ENCODE measurements at places on chromosomes 12 and 14. TPM values are rescaled to one million over a fixed set of nuclear protein-coding genes. Genes with fewer than 3 reads are reported as not detected.

The SERPINA12 gene
- total RNA-seq = not detected

The MAPKAPK5 gene
- total RNA-seq = 60.8 TPM

DNA sequence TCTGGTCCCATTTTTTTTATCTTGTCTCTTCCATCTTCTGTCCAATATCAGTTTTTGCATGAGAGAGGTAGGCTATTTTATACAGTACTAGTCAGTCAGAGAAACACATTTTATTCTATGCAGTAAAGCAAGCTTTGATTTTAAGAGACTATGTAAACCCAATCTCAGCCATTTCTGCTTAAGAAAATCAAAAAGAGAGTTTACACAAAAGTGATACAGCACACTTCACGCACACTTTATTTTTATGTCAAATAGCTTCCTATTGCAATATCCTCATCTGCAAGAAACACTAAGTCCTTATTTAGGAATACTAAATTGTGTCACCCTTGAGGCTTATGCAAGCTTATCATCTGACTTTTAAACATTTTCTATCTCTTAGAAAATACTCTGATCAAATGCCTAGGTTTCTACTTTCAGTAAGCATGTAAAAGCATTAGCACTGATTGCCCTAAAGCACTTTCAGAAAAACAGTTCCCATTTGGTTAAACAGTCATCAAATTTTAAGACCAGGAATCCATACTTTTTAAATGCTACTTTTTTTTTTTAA is 78.3 kb downstream of the MED13L start:
- DNase-seq = no peak

- DNase-seq = peak; percentile 90
Measured at GRCh38 chr12:87813476-87814234, 215.5 kb downstream of the C12orf50 start.

DNA sequence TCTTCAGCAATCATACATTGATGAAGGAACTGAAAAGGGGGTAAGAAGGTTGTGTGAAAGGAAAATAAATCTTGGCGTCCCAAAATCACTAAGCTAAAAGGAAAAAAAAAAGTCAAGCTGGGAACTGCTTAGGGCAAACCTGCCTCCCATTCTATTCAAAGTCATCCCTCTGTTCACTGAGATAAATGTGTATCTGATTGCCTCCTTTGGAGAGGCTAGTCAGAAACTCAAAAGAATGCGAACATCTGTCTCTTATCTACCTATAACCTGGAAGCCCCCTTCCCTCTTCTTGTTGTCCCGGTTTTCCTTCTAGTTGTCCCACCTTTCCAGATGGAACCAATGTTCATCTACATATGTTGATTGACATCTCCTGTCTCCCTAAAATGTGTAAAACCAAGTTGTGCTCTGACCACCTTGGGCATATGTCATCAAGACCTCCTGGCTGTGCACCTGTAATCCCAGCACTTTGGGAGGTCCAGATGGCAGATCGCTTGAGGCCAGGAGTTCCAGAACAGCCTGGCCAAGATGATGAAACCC is 53.1 kb downstream of the RESF1 start:
- no peak for DNase-seq

- peak; percentile 35 for DNase-seq
Measured at GRCh38 chr12:8078398-8078797, 3.7 kb upstream of the NECAP1 start.

DNA sequence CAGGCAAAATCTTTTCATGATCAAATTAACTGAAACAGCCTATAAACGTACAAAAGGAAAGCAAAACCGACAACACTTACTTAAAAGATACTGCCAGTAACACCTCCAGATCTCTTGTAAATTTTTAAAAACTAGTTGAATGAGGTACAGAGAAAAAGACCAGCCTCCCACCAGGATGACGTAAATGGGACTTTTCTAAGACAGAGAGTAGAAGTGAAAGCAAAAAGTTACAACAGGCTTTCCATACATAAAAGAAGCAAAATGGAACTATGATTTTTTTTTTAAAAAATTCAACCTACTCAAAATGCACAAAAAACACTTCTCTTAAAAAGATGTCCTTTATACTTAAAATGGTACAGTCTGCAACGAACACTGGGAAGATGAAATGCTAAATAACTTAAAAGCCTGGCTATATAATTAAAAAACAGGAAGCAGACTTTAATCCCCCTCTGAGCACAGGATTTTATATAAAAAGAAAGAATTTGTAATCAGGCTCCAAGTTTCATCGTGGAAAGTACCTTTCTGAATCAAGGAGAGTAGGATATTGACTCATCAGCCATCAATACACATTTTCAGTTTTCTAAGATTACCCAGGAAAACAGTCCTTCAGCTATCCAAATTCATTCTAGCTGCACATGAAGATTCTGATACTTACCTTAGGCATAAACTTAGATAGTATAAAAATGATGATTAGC is 14.2 kb upstream of the MYO1A start:
- DNase-seq = no peak

GRCh38 chr12:76259660-76260389 is 88.4 kb downstream of the BBS10 start:
- DNase-seq = no peak

GRCh38 chr12:122721057-122721545 is 4.5 kb upstream of the HCAR3 start:
- DNase-seq = peak; percentile 60

DNA sequence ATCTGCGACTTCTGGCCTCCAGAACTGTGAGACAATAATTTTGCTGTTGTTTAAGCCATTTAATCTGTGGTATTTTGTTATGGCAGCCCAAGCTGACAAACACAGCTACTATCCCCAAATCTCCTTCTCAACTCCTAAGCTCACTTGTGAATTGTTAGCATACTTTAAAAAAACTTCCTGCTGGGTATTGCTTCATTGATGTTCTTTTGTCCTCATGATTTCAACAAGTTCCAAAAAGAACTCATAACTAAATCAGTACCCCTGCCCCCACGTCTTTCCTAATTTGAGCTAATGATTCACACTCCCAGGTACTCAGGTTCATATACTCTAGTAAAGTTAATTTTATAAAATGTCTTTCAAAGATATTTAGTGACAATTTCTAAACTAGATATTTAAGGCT is 125.5 kb downstream of the MDGA2 start:
- DNase-seq = no peak

- no peak for DNase-seq
Measured at GRCh38 chr14:67863223-67863622, 43.6 kb downstream of the RAD51B start.

- DNase-seq = no peak
Measured at GRCh38 chr14:95255013-95255412, 64.7 kb downstream of the CLMN start.

- no peak for DNase-seq
Measured at GRCh38 chr12:107352347-107353081, 259.2 kb upstream of the CRY1 start.

GRCh38 chr12:76340680-76341435 is 7.4 kb downstream of the BBS10 start:
- DNase-seq = peak; percentile 46

GRCh38 chr14:59333235-59333634 is 131.9 kb downstream of the GPR135 start:
- no peak for DNase-seq

GRCh38 chr14:99838639-99839134 is 45.5 kb downstream of the EML1 start:
- peak; percentile 63 for DNase-seq
